Fibroblast of mammary gland (primary cell): ENCODE measurements at places on chromosomes 6 and 20.
A peak's percentile ranks its signal among the peaks of the same experiment; 100 is the strongest.

GRCh38 chr6:137095651-137096238 is 51.0 kb upstream of the IL20RA start:
- no peak for DNase-seq

GRCh38 chr6:156918647-156919046 is 141.5 kb downstream of the ARID1B start:
- DNase-seq = no peak

- DNase-seq = peak; percentile 97
Measured at GRCh38 chr6:108689272-108690161, 128.8 kb downstream of the FOXO3 start.

GRCh38 chr20:36644706-36645095 is 1.3 kb downstream of the SLA2 start:
- DNase-seq = no peak

DNA sequence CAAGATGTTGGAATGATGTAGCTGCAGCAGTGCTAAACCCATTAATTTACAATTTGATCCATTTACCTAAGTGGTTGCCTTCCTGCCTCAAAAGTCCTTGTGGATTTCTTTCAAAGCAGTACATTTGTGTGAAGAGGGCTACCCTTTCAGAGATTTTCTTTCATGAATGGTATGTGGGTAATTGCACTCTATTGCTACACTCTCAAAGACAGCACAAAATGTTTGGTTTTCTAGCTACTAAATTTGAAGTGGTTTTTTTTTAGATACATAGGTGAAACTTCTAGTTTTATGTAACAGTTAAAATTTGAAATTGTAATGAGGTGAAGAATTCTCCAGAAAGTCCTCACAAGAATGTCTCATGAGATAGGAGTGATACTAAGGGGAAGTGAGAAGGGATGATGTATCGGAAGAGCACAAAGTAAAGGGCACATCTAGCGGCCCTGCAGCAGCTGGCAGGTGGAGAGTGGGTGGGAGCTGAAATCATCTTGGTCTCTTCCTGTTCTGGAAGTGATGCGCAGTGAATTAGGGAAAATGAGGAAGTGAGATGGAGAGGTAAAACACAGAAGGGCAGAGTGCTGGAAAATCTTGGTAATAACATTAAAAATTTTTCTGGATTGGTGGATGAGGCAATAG is 236.8 kb upstream of the MAN1A1 start:
- no peak for DNase-seq

DNA sequence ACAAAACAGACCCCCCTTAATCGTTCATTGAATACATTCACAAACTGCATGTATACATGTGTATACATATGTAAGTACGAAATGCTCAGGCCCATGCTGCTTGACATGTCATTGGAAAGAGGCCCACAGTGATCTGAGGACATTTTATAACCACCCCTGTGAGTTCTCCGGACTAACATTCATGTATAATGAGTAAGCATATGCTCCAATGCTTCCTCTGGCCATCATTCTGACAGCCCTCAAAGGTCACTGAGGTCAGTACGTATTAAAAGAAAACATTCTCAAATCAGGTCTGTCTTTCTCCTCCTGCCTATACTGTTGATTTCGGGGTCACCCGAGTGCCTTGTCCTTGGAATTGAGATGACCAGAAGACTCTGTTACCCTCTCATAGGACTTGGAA is 54.9 kb downstream of the TENT5A start:
- peak; percentile 59 for DNase-seq

- peak; percentile 2 for DNase-seq
Measured at GRCh38 chr6:162442687-162443086, 284.9 kb downstream of the PRKN start.

DNA sequence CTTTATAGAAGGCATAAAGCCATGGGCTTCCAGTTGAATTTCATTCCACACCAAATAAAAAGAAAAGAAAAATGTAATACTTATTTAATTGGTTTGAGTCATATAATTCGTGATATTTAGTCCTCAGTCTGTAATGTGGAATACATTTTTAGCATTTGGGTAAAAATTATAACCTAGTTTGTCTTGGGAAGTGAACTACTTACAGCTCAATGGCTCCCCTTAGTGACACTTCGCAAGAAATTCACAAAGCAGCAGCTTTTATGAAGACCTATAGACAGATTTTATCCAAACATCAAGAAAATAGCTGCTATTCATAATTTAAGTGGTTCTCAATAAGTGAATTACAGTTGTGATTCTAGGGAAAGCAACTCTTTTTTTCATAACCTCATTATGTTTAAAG is 72.1 kb downstream of the RSPO3 start:
- DNase-seq = peak; percentile 72

DNA sequence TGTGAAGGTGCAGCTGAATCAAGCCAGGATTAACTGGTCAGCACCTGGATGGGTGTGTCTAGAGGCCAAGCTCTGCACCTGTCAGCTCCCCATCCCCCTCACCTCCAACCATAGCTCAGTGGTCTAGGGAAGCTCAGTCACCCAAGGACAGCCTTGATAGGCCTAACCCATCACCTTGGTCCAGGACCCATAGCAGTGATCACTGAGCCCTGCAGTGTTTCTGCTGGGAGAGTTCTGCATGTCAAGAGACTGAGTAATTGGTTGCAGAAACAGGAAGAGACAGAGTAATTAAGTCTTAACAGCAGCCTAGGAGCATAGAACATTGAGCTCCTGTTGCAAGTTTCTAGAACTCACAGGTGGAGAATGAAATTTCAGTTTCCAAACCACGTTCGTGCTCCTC is 18.7 kb upstream of the RALGAPB start:
- no peak for DNase-seq

GRCh38 chr6:15017261-15017660 is 228.6 kb upstream of the JARID2 start:
- DNase-seq = no peak

DNA sequence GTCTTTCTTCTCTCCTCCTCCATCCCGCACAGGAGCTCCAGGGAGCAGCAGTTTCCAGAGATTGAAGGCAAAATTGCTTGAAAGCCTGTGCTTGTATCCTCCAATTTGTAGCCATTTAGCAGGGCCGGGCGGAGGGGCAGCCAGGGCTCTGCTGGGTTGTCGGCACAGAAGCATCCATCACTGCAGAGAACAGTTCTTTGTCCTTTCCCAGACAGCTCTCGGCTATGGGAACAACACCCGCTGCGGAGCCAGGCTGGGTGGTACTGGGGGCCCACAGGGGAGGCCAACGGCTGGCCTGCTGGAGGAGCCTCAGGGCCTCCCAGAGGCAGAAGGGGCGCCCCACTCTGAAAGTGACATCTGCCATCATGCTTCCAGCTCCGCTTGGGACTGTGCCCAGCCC is 7.8 kb downstream of the HRH3 start:
- DNase-seq = no peak

- no peak for DNase-seq
Measured at GRCh38 chr6:125659887-125660286, 89.5 kb upstream of the HEY2 start.

DNA sequence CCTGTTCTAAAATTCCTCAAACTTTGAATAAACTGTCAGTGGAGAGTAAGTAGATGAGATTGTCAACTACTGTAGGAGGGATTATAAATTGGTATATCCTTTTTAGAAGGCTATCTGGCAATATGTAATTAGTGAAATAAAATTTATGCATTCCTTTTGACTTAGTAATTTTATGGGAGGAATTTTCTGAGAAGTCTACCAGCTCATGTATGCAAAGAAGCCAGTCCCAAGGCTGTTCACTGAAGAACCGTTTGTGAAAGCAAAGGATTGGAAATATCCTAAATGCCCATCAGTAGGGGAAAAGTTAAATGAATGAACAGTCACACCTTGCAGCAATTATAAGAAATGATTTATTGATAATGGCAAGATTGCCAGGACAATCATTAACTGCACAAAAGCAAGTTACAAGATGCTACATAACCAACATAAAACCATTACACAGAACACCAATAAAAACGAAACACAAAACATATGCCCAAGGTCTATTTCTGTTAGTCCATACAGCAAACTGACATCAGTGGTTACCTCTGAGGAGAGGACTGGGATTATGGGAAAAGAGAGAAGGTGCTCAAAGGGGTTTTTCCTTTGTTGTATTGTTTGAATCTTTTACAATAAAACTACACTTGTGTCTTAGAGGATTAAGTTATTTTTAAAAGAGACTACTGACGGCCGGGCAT is 4.6 kb upstream of the DSTN start:
- no peak for DNase-seq

- peak; percentile 46 for DNase-seq
Measured at GRCh38 chr20:49320460-49320859, 42.6 kb upstream of the ZNFX1 start.

- DNase-seq = no peak
Measured at GRCh38 chr6:53992522-53992921, 118.7 kb upstream of the MLIP start.

GRCh38 chr6:18215436-18215835 is 48.9 kb downstream of the DEK start:
- DNase-seq = no peak

GRCh38 chr6:89984926-89985750 is 90.9 kb downstream of the GJA10 start:
- DNase-seq = peak; percentile 82

GRCh38 chr6:148649454-148649963 is 97.3 kb upstream of the UST start:
- DNase-seq = no peak

- no peak for DNase-seq
Measured at GRCh38 chr6:99607416-99608036, 893 bp downstream of the PRDM13 start.

DNA sequence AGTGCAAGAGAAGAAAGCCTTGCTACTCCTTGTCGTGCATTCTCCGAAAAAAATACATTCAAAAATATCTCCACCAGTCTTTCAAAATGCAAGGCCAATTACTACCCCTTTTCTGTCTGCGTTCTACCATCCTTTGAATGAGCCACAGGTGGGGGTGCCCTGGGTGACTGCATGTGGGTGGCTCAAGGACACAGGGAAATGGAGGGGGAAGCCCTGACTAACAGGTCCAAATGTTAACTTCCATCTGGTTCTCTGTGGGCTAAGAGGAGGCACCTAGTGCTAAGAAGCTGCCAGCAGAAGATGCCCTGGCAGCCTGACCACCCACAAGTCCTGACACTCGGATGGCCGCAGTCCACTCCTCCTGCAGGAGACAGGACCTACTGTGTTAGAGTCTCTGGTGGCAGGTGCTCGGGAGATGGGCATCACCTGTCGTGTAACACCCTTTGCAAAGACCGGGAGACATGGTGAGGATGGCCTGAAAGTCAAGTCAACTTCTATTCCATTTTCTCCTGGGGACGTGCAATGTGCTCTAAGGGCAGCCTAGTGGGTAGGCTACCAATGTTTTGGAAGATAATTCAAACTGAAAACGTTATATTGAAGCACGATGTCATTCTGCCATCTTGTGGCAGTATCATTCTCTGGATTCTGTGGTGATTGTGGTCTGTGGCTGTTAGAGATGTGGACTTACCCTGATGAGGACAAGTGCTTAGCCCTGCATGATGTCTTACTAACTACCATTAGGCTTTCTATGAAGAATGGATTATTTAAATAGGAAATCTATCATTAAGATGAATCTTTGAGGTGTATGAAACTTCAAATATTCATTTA is 27.4 kb upstream of the IGF2R start:
- peak; percentile 69 for DNase-seq

- DNase-seq = no peak
Measured at GRCh38 chr6:73391675-73392074, 3.0 kb upstream of the DDX43 start.

DNA sequence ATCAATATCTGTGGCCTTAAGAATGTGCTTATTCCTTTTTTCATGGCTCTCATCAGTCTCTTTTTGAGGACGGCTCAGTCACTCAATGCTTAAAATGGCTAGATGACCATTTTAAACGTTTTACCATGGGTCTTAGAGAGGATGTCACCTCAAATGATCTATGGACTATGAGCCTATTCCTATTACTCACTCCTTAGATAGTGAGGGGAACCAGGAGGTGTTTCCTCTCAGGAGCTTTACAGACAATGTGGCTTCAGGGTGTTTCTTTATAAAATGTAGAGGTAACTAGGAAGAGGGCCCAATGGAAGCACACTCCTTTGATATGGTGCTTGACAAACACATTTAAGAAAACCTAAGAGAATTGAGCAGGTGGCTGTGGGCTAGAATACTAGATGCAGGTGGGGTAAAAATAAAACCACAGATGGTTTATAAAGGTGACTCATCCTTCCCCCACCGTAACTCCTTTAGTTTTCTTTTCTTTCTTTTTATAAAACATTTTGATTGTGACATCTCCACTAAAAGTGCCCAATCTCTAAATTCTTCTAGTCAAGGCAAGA is 1.5 kb upstream of the TMEM200A start:
- DNase-seq = no peak

DNA sequence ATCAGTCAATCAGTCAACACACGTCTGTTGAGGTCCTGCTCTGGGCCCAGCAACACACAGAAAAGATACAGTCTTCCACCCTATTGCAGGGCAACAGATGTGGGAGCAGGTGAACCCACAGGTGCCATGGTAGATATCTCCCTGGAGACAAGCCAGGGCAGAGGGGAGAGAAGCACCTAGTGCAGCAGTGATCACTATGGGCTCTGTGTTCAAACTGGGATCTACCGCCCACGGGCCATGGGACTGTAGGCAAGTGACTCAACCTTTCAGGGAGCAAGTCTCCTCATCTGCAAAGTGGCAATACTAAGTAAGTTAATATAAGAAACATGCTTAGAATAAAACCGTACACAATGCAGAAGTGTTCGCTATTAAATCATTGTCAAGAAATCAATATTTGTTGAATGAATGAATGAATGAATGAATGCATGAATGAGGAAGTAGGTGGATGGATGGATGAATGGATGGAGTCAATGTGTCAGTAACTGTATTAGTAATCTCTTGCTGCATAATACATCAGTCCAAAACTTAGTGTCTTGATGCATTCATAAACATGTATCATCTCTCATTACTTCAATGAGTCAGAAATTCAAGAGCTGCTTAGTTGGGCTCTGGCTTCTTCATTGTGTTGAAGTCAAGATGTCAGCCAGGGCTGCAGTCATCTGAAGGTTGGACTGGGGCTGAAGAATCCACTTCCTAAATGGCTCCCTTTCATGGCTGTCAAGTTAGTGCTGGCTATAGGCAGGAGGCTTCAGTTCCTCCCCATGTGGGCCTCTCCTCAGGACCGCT is 31.9 kb upstream of the NFATC2 start:
- DNase-seq = peak; percentile 49

- peak; percentile 80 for DNase-seq
Measured at GRCh38 chr6:161370880-161371279, 97.0 kb upstream of the AGPAT4 start.

- no peak for DNase-seq
Measured at GRCh38 chr6:140897804-140898573, 1234.7 kb upstream of the GJE1 start.

- DNase-seq = peak; percentile 1
Measured at GRCh38 chr6:155765275-155766194, 309.9 kb upstream of the NOX3 start.

GRCh38 chr6:168438783-168439520 is 2.0 kb upstream of the SMOC2 start:
- DNase-seq = no peak

GRCh38 chr6:140572129-140572528 is 1197.7 kb upstream of the CITED2 start:
- peak; percentile 94 for DNase-seq

DNA sequence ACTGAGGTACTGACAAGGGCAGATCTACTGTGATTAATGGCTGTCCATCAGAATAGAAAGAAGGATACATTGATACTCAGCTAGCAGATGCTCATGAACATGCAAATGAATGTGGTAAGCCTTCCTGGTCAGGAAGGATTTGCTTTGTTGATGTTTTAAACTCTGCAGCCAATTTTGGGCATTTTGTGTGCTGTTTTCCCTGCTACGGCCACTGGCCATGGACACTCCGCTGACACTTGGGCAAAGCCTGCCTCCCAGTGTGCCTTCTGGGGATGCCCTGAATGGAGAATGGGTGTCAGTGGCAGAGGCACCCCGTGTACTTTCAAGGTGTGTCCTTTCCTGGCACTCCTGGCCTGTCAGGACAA is 113.1 kb downstream of the SOBP start:
- no peak for DNase-seq

GRCh38 chr6:167094820-167095637 is 27.9 kb upstream of the CCR6 start:
- DNase-seq = no peak
